SJSA1 (cell line): ENCODE measurements at places on chromosomes 1 and 21.

DNA sequence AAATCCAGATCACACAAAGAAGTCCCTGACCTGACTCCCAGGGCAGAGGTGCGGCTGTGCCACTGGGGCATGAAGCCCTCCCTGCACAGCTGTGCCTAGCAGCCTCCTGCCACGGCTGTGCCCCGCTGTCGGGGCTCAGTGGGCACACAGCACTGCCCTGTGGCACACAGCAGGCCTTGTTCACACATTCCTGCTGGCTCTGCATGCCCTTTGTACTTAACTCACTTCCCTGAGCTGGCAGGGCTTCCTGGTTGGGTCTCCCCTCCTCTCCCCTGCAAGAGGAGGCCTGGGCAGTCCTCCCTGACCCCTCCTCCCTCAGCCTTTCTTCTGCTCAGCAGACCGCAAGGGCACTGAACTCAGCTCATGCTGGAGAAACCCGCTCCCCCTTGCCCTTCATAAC lies 14.8 kb downstream of the LHX4 start:
- DNase-seq = no peak

DNA sequence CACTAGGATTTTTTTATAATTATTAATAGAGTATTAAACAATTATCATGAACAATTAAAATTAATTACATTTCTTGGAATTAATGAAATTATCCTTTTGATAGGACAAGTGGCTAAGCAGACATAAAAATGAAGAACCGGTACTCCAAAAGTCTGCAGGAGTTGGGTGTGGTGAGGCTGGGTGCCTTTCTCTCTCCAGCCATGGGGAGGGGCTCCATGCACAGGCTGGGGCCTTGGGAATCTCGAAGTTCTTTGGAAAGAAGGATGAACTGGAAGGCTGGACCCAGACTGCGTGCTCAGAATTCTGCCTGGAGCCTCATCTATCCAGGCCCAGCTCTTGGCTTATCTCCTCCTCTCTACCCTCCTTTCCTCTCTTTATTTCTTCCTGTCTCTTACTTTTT lies 94.1 kb downstream of the ACTL8 start:
- DNase-seq = no peak

- no peak for DNase-seq
These were observed 7.9 kb downstream of the LURAP1 start for GRCh38 chr1:46211051-46211450.

DNA sequence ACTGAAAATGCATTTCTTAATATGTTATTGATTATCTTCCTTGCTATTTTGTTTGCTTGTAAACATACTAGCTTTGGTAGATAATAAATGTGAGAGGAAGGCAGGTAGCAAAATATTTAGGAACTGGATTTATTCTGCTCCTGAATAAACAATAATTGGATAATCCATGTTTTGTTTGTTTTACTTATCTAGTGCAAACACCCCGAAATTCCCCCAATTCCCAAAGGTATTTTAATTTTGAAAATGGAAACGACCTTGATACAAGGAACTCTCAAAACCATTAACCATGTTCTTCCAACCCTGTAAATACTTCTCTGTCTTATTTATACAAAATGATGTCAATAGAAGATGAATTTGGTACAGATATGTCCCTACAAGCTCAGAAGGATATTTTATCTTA lies 3.0 kb downstream of the USH2A start:
- no peak for DNase-seq

DNA sequence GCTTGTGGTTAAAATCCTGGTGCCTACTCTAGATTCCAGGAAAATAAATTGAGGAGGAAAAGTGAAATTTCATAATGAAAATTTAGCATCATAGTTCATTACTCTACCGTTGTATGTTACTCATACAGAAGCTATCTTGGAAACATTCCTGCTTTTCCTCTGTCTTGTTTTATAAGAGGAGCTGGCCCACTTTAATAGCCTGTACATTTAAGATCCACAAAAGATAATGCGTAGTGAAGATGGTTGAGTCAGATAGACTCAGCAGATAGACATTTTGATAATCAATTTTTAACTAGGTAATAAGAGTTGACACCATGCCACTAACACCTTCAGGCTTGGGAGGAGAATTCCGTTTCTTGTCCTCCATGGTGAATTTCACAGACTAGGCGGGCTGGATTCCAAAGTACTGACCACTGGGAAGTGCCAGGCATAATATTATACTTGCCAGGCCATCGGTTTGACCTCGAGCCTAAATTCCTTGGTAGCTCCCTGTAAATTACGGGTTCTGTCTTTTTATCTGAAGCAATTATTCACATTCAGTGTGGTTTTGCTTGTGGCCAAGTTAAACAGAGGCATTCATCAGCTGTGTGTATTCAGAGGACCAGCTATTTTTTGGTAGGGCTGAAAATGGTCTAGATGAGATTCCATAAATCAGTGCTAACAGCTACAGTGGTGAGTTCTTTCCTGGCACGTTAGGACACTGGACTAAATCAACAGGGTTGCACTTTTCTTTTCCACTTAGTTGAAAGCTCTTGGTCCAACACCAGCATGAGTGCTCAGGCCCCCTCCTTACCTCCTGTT lies 111.9 kb upstream of the KAZN start:
- DNase-seq = peak; percentile 75

- no peak for DNase-seq
These were observed 7.0 kb downstream of the NOL9 start for GRCh38 chr1:6547301-6547700.

- DNase-seq = no peak
These were observed 18.8 kb downstream of the SLC41A1 start for GRCh38 chr1:205794011-205794730.
